ENCODE measurements at places on chromosomes 16 and 17.
A peak's percentile ranks its signal among the peaks of the same experiment; 100 is the strongest.

DNA sequence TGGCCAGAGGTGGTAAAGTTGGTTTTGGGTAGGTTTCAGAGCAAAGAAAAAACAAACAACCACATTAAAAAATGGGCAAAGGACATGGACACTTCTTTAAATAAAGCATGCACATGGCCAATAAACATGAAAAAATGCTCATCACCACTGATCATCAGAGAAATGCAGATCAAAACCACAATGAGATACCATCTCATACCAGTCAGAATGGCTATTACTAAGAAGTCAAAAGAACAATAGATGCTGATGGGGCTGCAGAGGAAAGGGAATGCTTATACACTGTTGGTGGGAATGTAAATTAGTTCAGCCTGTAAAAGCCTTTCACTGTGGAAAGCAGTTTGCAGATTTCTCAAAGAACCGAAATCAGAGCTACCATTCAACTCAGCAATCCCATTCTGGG, 598.4 kb upstream of the SOX9 start:
- no peak for DNase-seq

GRCh38 chr16:67888331-67888730, 3.6 kb downstream of the NRN1L start:
- DNase-seq, result no peak

GRCh38 chr16:73599351-73599750, 551.4 kb upstream of the ZFHX3 start:
- DNase-seq, result no peak

GRCh38 chr16:70674221-70675014, 11.4 kb downstream of the MTSS2 start:
- no peak for DNase-seq

DNA sequence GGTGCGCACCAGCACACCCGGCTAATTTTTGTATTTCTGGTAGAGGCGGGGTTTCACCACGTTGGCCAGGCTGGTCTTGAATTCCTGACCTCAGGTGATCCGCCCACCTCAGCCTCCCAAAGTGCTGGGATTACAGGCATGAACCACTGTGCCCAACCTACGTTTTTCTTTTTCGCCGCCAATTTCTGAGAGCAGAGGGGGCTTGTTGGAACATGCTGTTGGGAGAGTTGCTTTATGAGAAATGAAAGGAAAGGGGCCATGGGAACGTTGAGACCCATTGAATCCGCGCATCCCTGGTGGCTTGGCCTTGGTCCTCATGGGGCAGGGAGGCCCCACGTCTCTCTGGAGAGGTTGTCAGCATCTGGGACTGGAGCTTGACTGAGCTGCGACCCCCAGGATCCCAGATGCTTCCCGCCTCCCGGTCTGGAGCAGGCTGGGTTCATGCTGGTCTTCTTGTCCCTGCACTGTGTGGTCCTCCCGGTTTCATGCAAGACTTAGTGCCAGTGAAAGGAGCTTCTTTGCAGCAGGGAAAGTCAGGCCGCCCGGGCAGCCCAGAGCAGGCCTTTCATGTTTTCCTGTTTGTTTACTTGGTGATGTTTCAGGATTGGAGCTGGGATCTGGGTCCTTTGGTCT, 22.8 kb downstream of the CRISPLD2 start:
- no peak for DNase-seq

- no peak for DNase-seq
Observed at GRCh38 chr16:84041881-84042280, 714 bp downstream of the SLC38A8 start.

DNA sequence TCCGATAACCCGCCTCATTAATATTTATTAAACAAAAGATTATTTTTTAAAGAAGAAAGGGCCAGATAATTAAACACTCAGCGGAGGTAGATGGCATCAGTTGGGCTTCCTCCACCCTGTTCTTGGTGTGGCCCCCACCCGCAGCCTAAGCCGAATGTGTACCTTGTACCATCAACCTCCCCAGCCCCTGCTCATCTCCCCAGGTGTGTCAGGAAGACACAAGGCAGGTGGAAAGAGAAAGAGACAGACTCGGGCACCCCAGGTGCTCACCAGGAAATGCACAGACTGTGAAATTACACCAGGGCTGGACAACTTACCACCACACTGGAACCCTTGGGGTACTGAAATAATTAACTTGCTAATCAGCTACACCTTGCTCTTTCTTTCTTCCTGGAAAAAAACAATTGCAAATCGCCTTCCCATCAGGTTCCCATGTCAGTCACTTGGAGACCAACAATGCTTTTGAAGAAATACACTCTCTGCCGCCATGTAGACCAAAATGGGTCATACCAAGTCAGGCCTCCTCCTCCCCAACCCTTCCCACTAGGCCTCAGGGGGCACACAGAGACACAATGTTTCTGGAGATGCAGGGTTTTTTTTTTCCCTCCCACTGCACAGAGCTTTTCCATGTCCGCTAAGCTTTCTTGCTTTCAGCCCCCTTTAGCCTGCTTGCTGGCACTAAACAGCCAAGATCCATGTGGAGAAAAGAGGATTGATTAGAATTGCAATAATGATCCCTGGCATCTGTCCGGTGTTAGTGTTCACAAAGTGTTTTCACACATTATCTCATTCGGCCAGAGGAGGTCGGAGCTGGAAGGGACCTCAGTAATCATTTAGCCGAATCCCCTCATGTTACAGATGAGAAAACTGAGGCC, 8.6 kb upstream of the LHX1 start:
- no peak for DNase-seq

GRCh38 chr17:10169290-10169689, 29.1 kb downstream of the GAS7 start:
- no peak for DNase-seq

DNA sequence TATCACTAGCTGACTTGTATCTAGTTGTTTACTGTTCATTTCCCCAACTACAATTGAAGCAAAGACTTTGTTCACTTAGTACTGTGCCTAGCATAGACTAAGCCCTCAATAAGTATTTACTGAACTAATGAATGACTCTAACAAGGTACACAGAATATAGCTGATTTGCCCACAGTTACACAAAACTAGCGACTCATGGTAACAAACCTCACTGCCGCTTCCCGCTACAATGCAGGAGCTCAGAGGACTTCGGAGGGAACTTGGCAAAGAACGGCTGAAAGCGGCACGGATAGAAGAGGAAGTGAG, 524 bp downstream of the EFTUD2 start:
- DNase-seq, result no peak

DNA sequence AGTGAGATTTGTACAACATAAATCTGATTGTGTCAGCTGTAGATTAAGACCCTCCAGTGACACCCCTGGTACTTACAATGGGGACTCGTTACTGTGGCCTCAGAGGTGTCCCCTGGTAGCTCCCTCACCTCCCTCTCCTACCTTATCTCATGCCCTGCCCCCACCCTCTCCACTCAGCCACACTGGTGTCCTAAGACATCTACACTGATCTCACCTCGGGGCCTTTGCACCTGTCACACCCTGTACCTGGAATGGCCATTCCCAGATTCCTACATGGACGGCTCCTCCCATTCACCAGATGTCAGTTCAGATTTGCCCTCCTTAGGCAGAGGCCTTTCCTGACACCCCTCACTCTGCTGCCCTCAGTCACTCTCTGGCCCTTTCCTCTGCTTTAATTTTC, 319.3 kb downstream of the CPPED1 start:
- DNase-seq, result no peak

- DNase-seq, result peak; percentile 78
Observed at GRCh38 chr17:76816590-76817135, 51.5 kb upstream of the MGAT5B start.

GRCh38 chr16:76670125-76670857, 393.1 kb downstream of the CNTNAP4 start:
- DNase-seq, result no peak

DNA sequence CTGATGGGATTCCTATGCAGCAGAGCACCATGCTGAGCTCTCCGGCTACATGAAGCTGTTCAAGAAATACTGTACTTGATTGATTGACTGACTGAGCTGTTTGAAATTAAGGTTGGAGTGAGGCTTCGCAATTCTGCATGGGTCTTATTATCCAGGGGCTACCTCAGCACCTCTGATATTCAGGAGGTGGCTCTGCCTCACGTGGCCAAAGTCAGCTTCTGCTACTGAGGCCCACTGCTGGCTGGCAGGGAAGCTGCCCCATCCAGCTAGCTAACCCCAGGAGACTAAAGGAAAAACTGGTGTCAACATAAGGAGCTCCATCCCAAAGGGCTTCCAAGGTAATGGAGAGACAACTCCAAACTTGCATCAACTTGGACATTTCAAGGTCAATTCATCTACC, 66.2 kb upstream of the TRAP1 start:
- DNase-seq, result no peak

- no peak for DNase-seq
Observed at GRCh38 chr17:55384643-55385232, 36.9 kb downstream of the MMD start.

GRCh38 chr17:16442141-16442540, 26.8 kb downstream of the TRPV2 start:
- no peak for DNase-seq

DNA sequence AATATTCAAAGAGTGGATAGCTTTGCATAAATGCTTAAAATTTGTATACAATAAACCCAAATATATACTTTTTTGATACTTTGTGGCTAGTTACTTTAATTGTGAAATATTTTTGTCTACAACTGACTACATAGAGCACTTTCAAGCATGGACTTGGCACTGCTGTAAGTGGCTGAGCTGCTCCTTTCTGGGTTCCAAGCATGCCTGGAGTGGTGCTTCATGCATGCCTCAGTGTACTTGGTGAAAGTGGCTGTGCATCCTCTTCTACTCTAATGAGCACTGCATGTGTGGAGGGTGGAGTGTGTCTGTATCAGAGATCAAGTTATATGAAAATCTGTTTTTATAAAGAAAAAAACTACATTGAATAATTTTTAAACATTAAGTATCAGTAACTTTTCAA, 94.1 kb downstream of the OMG start:
- no peak for DNase-seq

DNA sequence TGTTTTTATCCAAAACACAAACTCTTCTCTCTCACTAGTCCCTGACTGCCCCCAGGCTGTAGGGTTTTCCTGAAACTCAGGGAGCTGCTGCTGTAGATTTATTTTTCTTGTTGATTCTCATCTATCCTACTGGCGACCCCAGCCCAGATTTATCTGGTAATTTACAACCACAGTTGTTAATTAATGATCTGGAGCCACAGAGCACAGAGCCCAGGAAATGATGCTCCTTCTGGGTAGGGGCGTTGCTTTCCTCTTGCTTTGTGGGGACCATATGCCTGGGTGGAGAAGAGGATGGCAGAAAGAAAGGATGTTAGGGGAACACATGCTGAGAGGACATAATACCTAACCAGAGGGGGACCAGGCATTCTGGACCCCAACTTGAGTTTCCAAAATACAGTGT, 7.4 kb upstream of the ETV4 start:
- no peak for DNase-seq

DNA sequence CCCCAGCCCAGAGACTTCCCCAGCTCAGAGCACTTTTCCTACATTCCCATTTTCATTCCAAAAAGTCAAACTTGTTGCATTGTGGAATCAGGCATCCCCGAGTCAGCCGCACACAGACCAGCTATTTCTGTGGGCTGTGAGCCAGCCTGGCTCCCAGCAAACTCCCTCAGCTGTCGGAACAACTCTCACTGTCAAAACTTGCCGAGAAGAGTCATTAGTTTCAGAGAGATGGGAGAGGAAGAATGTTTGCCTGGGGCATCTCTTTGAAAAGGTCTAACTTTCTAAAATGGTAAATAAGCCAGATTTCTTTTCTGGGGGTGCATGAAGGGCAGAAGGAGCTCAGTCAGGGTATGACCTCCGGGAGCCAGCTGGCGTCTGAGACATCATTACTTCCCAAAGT, 280.0 kb downstream of the TMEM114 start:
- DNase-seq, result no peak

DNA sequence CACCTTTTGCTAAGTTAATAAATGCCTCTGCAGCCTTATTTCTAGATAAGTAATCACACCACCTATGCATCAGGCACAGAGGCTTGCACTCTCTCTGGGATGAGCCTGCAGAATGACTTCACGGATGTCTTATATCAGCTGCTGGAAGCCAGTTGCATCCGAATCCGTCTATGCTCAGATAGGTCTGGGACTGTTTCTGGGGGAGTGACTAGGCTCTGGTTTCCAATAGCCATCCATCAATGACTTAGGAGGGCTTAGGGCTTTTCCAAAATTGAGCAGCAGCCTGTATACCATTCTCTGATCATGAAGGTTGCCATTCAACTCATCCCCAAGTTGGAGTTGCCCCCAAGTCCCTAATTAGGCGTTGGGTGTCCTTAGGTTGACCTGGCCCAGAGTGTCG, 113.3 kb upstream of the ERCC4 start:
- DNase-seq, result no peak

DNA sequence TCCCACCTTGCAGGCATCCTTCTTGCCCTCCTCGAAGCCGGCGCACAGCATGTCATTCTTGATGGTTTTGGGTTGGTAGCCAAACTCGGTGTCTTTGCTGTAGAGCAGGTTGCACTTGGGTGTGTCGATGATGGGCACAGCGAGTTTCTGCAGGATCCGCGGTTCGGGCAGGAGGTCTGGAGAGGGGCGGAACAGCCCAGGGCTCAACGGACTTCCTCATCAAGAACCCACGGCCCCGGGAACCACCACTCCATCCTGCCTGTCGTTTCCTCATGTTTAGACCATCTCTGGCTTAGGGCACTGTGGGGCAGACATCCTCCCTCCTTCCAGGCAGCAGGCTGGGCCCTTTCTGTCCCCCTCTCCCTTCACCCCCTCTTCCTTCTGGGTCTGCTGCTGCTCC, 6.5 kb downstream of the PRSS27 start:
- DNase-seq, result no peak

- DNase-seq, result no peak
Observed at GRCh38 chr17:7323731-7324437, 5.3 kb downstream of the NEURL4 start.

GRCh38 chr16:62036802-62037135, 531 bp upstream of the CDH8 start:
- peak; percentile 24 for DNase-seq

GRCh38 chr16:86074651-86075487, 175.9 kb downstream of the IRF8 start:
- no peak for DNase-seq

DNA sequence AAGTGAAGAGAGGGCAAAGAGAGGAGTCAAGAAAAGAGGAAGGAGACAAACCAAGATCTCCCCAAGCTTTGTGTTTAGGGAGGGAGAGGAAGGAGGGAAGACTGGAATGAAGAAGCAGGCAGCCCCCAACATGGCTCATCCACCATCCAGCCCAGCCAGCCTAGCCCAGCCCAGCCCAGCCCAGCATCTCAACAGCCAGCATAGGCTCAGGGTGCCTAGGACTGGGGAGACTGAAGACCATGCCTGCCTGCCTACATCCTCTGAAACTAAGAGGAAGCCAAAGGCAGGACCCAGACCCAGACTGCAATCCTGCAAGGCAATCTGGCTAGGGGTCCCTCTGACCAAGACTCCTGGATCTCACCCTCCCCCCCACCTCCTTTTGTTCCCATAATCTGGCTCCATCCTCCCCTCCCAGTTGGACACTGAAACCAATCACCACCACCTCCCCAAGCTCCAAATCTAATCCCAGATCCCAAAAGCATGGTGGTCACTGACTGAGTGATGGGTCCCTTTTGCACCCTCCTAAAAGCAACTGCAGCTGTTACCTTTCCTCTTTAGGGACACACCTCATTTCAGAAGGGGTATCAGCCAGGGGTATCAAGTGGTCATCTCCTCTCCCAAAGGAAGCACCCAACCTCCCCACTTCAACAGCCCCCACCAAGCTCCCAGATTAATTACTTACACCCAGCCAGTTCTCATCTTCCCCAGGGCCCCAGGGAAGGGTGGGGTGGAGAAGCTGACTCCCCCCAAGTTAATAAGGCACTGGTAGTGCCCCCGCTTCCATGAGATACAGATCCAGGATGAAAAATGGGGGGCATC, 1.2 kb downstream of the HDAC5 start:
- DNase-seq, result no peak
